ENCODE measurements at places on chromosomes 7 and 10.

DNA sequence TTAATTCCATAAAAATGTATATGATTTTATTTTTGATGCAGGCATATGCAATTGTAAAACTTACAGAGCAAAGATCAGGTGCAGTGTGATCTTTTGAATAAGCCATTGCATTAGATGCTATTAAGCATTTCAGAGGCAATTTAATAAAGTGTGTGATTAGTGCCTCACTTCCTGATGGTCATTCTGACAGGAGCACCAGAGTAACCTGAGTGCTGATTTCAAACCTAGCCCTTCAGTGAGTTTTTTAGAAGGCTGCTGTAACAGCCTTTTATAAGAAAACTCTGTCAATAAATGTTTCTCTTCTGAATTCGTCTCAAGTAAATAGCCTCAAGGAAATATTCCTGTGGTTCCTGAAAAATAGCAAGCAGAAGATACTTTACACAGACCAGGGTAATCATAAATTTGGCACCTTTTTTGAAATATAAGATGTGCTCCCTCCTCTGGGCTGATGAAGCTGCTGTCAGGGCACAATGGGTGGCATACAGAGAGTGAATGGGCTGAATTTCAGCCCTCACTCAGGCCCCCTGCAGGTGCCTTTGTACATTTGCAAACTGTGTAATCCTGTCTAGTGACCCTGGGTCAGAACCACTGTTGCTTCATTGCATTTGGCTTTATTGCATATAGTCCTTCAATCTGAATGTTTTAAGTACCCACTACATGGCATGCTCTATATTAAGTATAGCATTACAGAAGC is 193.7 kb upstream of the CSTF2T start:
- H3K4me3 ChIP-seq, result no peak overlapping the region
- H3K36me3 ChIP-seq, result no peaks in the 10 kb centered on the region
- H3K27ac ChIP-seq, result no peak overlapping the region
- H3K4me1 ChIP-seq, result no peaks in the 10 kb centered on the region
- no peak for DNase-seq

GRCh38 chr10:131760416-131761166 is 140.2 kb upstream of the PPP2R2D start:
- H3K4me1 ChIP-seq, result peaks cover 61% of the 10 kb centered on the region
- peaks cover 11% of the 10 kb centered on the region for H3K27me3 ChIP-seq
- no peak overlapping the region for H3K27ac ChIP-seq
- no peak for DNase-seq

GRCh38 chr7:101848208-101848951 is 31.0 kb downstream of the CUX1 start:
- H3K4me1 ChIP-seq, result peaks cover 22% of the 10 kb centered on the region
- DNase-seq, result no peak
- H3K27me3 ChIP-seq, result no peaks in the 10 kb centered on the region
- no peak overlapping the region for H3K27ac ChIP-seq

DNA sequence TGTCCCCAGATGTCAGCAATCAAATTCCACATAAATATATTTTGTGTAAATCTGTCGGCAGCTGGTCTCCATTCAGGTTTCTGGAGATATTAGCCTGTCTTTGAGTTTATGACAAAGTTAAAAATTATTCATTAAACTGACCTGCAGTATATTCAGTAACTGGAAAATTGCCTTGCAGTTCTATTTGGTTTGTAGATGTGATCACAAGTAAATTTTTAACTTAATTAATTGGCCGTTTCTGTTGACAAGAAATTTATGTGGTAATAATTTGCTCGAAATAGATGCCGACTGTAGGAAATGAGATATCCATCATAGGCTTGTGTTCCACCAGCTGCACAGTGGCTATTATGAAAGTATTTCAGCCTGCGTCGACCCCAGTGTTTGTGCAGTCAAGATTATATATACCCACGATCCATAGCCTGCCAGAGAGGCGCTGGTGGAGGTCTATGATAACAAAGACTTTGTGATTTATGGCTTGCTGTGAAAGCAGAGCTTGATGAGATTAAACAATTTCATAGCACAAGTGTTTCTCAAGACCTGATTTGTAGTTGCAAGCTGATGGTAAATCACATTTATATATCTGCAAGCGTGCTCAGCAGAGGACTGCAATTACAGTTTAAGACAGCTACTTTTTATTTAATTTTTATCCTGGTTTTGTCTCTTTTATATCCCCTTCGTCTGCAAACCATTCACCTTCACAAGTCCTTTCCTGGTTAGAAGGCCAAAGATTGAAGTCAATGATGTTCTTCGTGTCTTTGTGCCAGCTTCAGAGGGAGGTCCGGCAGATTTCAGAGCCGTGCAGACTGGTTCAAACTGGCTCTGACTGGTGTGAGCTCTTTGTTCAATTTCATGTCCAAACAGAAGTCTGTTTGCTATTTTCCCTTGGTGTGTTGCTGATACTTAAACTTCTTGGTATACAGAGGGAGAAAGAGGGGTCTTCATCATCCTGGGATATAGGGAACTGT is 850.9 kb downstream of the LRMDA start:
- no peak for DNase-seq
- no peaks in the 10 kb centered on the region for H3K36me3 ChIP-seq
- H3K27me3 ChIP-seq, result peaks cover 8% of the 10 kb centered on the region
- no peak overlapping the region for H3K27ac ChIP-seq

DNA sequence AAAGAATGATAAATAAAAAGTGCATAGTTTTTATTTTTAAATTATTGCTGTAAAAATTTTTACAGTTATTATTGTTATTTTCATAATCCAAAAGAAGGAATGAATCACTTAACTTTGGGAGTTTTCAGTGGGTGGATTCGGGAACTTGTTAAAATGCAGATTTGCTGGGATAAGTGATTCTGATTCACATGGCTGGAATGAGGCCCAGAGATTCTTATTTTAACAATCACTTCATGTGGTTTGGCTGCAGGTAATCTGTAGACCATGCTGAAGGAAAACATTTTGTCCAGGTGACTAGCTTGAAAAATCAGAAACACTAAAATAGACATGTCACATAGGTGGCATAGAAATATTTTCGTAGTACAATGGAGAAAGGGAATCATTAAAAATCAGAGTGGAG is 13.9 kb downstream of the CROT start:
- no peak overlapping the region for H3K4me3 ChIP-seq
- no peak overlapping the region for H3K27ac ChIP-seq
- H3K36me3 ChIP-seq, result peaks cover 19% of the 10 kb centered on the region
- no peak for DNase-seq
- H3K4me1 ChIP-seq, result peaks cover 3% of the 10 kb centered on the region

DNA sequence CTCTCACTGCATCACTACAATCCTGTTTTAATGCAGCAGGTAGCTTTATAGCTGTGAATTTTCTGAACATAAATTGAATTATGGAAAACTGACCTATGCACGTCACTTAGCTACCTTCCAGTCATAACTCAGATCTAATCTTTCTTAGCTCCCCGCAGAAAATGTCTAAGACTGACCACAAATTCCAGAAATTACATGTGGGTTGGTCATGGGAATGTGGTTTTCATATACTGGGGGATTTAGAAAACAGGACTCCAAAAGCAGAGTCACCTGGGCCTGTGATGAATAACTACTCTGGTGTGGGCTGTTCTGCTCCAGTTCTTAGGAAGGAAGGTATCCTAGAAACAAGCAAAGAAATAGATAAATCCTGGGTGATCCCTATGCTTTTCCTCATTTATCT is 178.4 kb upstream of the LRRTM3 start:
- H3K27ac ChIP-seq, result no peak overlapping the region
- no peaks in the 10 kb centered on the region for H3K27me3 ChIP-seq
- no peaks in the 10 kb centered on the region for H3K36me3 ChIP-seq
- no peaks in the 10 kb centered on the region for H3K4me1 ChIP-seq
- no peak for DNase-seq

- H3K4me1 ChIP-seq, result no peaks in the 10 kb centered on the region
- H3K27me3 ChIP-seq, result peaks cover 32% of the 10 kb centered on the region
- no peak overlapping the region for H3K27ac ChIP-seq
- H3K36me3 ChIP-seq, result no peaks in the 10 kb centered on the region
- DNase-seq, result no peak
These were observed 32.0 kb downstream of the PRLHR start for GRCh38 chr10:118563373-118563890.

DNA sequence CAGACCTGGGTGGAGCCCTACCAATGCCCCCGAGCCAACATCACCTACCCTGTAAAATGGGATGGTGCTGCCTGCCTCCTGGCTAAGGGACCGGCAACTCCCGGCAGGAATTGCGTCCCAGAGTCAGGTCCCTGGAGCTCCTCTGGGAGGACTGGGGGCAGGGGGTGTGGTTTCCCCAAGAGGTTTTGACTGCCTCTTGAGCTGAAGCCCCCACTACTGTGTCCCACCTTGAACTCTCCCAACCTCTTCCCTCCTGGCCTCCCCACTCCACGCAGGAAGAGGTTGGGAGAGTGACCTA is 1.3 kb downstream of the SH2B2 start:
- H3K27ac ChIP-seq, result peak overlapping the region; percentile 51
- H3K4me1 ChIP-seq, result peaks cover 80% of the 10 kb centered on the region
- no peaks in the 10 kb centered on the region for H3K27me3 ChIP-seq

DNA sequence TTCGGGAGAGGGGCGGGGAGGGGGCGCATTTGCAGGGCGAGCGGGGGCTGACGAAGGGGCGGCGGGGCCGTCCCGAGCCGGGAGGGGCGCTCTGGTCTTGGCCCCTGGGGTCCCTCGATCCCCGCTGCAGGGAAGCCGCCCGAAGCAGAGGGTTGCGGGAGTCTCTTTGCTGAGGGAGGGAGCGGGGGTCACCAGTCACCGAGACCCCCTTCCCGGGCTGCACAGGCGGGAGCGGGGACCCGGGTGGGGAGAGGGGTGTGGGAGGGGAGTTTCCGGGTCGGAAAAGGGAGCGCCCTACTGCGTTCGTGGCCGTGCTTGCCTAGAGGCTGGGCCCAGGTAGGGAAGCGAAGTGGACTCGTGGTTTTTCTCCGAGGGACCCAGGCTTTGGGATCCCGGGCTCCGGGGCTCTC is 422 bp downstream of the AP1S1 start:
- DNase-seq, result no peak
- no peak overlapping the region for H3K27ac ChIP-seq
- peaks cover 14% of the 10 kb centered on the region for H3K4me1 ChIP-seq
- H3K27me3 ChIP-seq, result peaks cover 3% of the 10 kb centered on the region
- peaks cover 36% of the 10 kb centered on the region for H3K36me3 ChIP-seq

DNA sequence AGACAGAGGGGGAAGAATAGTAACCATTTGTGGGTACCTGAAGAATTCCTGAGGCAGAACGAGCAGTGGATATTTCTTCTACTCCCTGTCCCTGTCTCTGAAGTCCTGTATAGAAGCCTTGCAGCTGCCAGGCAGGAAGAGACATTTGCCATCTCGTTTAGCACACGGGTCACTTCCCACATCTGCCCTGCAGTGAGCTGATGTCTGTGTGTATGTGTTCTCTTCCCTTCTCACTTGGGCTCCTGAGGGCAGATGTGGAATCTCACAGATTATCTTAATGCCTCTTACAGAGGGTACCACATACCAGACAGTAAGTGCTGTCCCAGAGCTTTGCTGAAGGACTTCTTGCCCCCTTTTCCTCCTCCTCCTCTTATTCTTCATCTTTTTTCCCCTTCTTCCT is 14.1 kb upstream of the TRPV6 start:
- no peak overlapping the region for H3K27ac ChIP-seq
- no peak for DNase-seq
- no peak overlapping the region for H3K4me3 ChIP-seq
- no peaks in the 10 kb centered on the region for H3K4me1 ChIP-seq

DNA sequence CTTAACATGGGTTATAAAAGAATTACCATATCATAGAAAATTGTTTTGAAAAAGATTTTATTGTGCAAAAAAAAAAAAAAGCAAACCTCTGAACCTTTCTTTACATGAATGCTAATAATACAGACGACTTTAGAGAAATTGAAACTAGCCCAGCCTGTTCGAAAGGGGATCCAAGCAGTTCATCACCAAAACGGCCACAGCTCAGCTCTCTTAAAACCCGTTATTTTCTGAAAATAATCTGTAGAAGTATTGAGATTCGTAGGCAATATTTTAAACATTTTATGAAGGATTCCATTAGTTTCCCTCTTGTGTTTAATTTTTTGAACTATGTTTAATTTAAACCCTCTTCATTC is 9.9 kb upstream of the GSAP start:
- no peak overlapping the region for H3K27ac ChIP-seq
- DNase-seq, result no peak
